Stimulated activated CD4-positive, alpha-beta T cell treated with anti-CD3 and anti-CD28 coated beads, TNF-alpha, amount 100 ng/mL, for 1 hour (primary cell): ENCODE measurements at places on chromosomes 11 and 22.

DNA sequence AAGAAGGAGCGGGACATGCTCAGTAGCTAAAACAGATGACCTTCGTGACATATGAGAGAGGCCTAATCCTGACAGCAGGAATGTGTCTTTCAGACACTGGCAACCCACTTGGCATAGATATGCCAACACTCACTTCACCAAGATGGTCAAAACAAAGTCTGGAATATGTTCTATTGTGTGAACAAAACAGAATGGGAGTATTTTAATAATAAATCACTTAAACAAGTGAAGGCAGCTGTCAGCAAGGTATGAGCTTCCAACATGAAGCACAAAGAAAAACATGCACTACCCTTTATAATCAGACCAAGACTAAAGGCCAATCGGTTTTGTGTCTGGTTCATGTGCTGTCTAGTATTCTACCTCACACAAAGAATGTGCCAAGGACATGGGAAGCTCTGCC is 23.1 kb downstream of the CCDC34 start:
- DNase-seq: no peak

DNA sequence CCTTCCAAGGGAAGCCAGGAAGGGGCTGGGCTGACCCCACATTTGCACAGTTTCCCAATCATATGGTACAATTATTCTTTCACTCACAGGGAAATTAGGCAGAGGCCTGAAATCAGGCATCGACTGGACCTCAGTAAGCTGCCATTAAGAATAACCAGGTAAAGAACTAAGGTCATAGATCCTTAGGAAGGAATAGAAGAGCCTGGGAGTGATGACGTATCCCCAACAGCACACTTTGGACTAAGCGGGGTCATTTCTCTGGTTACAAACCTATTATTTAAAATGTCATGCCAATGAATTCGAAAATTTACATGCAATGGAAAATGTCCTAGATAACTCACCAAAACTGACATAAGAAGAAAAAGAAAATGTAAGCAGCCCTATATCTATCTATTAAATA is 118.2 kb downstream of the BRD1 start:
- DNase-seq: no peak

- no peak for DNase-seq
These were observed 138.2 kb downstream of the FBXO7 start for GRCh38 chr22:32612834-32613233.

DNA sequence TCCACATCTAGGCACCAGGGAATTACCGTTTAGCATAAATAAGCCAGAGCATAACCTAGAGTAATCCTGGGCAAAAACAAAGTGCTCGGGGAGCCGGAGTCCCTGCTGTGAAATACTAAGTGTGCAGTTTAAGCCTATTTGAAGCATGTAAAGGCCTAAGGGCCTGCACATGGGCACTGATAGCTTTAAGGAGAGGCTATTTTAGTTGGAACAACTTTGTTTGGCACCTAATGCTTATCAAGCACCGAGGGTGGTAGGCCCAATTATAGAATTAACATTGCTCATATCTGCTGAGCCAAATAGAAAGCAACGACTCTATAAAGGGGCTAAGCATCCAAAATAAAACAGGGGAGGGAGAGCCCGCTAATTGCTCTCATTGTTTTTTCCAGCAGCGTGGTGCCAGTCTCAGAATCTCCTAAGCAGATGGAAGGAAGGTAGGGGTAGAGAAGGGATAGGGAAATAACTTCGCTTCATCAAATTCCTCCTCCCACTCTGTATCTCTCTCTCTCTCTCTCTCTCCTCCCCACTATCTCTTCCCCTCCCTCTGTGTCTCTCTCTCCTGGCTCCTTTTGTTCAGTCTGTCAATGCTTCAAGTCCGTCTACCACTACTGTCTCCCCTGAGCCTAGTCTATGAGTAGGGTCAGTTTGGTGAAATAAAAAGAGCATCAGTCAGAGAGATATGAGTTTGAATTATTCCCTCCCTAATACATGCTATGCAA is 292.8 kb downstream of the NXPE2 start:
- no peak for DNase-seq

- DNase-seq: no peak
These were observed 71.5 kb downstream of the SIK3 start for GRCh38 chr11:117026593-117027330.

- DNase-seq: no peak
These were observed 121.1 kb upstream of the CRYBB3 start for GRCh38 chr22:25078591-25078990.

GRCh38 chr22:49107961-49108530 is 719.6 kb downstream of the BRD1 start:
- DNase-seq: no peak

- no peak for DNase-seq
These were observed 11.1 kb upstream of the PHLDA2 start for GRCh38 chr11:2940147-2940920.

DNA sequence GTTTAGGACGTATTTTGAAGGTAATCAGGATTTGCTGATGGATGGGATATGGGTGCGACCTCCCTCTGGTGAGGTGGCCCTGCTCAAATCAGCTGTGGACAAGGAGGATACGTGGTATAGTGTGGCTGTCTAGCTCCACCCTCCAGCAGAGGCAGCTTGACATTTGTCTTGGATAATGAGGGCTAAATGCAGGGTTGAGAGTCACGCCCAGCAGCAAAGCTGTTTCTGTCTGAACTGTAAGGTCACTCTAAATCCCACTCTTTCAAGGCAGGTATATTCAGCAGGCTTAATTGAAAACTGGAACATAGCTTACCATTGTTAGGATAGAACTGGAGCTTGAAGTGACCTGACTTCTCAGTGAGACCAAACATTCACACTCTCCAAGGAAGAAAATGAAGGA is 98.7 kb downstream of the SWAP70 start:
- no peak for DNase-seq

- no peak for DNase-seq
These were observed 72.8 kb upstream of the CDON start for GRCh38 chr11:126135235-126136176.

GRCh38 chr11:34855754-34856095 is 60.5 kb downstream of the APIP start:
- DNase-seq: no peak

- no peak for DNase-seq
These were observed 128.2 kb downstream of the SGSM3 start for GRCh38 chr22:40498420-40499208.

DNA sequence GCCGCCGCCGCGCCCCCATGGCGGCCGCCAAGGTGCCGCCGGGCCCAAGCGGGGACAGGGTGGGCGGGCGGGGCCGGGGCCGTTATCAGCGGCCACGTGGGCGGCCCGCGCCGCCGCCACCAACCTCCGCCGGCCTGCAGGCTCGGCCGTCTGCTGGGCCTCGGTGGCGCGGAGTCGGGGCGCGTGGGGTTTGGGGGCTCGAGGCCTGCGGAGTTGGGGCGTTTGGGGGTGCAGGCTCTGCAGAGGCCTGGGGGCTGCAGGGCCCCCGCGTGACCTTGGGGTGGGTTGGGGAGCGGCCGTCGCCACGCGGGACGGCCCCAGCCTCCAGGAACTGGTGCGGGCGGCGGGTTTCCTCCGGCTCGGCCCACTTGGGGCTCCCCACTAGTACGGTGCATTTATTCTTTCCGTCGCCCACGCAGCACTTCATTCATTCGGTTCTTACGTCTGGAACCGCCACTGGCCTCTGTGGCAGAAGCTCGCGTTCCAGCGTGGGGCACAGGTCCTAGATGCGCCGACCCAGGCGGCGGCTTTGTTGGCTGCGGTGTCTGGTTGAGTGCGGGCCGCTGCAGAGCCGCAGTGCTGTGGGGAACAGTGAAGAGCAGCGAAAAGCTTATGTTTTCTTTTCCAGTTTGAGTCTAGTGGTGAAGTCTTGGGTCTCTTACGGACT is 740 bp upstream of the TRMT2A start:
- no peak for DNase-seq

DNA sequence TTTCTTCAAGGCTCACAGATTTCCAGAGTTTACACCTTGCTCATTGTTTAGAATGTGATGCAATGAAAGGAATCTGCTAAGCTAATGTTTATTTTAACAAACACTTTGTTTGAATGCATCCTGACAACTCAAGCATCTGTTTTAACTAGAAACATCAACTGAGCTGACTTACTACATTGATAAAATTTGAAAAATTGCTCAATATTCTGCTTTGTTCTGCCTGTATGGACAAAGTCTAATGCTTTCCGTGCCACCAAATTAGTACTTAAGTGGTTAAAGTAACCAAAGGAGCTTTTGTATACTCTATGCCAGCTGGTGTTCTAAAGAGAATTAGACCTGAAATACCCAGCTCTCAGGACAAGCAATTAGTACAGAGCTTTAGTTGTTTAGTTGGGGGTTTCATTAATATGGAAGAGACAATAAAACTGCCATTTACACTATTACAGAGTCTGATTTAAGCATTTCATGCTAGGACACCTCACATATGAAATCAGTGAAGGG is 105.2 kb downstream of the MAML2 start:
- DNase-seq: no peak

- DNase-seq: no peak
These were observed 56.1 kb upstream of the FADD start for GRCh38 chr11:70146895-70147520.

DNA sequence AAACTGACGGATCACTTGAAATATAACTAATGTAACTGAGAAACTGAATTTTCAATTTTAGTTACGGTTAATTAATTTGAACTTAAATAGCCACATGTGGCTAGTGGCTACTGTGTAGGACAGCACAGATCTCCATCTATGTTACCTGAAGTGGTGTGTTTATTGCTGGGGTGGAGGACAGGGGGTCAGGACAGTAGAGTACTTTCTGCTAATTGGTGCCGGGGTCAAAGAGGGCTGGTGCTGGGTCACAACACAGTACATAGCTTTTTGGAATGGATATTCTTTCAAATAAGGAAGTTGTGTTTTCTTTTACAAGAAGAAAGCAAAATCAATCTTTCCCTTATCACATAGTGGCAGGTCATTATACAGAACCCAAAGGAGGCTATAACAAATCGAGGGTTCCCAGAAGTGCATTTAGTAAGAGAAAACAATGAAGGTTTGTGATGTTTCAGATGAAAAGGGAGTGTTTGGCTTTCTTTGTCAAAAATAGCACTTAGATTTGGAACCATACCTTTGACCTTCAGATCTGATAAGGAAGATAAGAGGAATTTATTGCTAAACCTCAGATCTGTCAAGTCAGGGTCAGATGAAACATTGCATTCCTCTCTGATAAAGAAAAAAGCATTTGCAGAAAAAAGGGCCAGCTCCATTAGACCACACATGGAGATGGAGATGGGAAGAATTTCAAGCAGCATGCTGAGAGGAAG is 384.5 kb downstream of the AASDHPPT start:
- no peak for DNase-seq

DNA sequence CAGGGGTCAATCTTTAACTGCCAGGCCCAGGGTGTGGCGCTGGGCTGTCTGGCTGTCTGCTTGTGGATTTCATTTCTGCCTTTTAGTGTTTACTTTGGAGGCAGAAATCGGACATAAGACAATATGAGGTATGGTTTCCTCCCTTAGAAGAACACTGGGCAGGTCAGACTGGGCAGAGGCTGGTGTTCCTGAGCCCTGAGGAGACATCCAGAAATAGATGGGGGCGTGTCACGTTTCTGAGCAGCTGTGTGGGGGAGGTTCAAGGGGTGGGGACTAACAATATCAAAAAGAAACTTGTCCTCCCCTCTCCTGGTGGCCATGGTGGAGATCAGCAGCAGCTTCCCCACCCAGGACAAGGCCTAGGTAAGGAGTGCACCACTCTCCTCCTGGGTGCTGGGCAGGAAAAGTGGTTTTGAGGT is at the start of gene ART1:
Gene ART1, plus strand, starts transcription at position 312 of the 419 bp plus-strand sequence. CDS start 14,086 bp downstream, outside the sequence.
- no peak for DNase-seq

DNA sequence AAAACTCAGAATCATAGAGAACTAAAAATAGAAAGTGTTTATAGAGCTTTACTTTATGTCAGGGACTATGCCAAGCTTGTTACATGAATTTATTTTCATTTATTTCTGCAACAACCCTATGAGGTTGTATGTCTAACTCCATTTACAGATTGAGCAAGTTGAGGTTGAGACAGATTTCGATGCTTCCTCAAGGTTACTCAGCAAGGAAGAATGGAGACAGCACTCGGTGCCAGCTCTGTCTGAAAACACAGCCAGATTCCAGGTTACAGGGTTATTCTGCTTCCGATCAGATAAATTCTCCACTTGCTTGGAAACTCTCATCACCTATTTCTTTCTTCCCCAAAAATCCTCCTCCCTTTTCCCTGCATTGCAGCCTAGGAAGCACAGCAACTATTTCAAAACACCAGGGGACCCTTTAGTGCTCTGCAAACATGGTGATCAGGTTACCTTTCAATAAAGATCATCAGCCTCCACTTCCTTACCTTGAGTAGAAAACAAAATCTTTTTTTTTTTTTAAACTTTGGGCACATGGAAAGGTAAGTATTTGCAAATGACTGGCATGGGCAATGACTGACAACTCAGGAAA is 7.0 kb downstream of the MMP3 start:
- no peak for DNase-seq

GRCh38 chr11:118048472-118049370 is 28.2 kb upstream of the TMPRSS4 start:
- DNase-seq: no peak

DNA sequence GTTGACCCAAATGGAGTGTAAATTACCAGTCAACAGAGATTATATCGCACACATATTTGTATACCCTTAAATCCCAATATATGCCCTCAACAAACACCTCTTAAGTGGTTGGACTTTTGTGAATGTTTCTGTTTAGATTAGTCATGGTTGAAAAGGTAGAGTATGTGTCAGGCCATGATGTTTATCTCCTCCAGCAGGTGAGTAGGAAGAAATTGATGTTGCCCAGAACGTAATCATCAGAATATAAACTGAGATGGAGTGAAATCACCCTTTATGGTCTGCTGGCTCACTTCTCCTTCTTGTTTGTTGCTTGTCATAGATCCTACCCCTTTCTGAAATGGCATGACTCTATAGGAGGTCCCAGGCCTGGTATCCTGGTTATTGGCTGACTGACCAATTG is 431.8 kb downstream of the ETS1 start:
- DNase-seq: no peak

- no peak for DNase-seq
These were observed 9.1 kb downstream of the POLD4 start for GRCh38 chr11:67344264-67344663.

DNA sequence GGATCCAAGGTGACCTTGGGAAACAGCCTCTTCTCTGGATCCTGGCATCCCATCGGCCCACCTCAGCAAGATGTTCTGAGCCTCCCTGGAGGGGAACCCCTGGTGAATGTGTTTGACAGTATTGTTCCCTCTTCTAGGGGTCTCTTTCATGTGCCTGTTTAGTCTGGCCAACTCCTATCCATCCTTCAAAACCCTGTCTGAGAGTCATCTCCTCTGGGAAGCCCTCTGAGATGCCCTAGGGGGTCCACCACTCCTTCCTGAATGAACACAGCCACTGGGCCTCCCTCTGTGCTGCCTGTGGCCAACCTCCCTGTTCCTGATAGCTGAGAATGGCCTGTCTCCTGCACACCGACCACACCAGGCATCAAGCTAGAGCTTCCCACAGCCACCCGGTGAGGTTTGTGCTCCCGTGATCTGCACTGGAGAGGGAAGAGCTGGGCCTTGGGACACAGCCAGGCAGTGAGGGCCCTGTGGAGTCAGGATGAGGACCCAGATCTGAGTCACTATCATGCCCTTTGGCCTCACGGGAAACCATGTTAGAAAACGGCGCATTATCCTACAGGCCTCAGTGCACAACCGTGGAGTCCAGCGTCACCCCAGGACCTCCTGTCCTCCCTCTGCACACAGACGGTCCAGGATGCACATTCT is 8.8 kb downstream of the WNT7B start:
- DNase-seq: no peak

- DNase-seq: no peak
These were observed 2.9 kb downstream of the DGCR6L start for GRCh38 chr22:20316844-20317401.

- no peak for DNase-seq
These were observed 29.0 kb upstream of the DNAJB7 start for GRCh38 chr22:40890881-40891280.
